ENCODE measurements at places on chromosomes 2 and 18. TPM values are rescaled to one million over a fixed set of nuclear protein-coding genes. Genes with fewer than 3 reads are reported as not detected.

DNA sequence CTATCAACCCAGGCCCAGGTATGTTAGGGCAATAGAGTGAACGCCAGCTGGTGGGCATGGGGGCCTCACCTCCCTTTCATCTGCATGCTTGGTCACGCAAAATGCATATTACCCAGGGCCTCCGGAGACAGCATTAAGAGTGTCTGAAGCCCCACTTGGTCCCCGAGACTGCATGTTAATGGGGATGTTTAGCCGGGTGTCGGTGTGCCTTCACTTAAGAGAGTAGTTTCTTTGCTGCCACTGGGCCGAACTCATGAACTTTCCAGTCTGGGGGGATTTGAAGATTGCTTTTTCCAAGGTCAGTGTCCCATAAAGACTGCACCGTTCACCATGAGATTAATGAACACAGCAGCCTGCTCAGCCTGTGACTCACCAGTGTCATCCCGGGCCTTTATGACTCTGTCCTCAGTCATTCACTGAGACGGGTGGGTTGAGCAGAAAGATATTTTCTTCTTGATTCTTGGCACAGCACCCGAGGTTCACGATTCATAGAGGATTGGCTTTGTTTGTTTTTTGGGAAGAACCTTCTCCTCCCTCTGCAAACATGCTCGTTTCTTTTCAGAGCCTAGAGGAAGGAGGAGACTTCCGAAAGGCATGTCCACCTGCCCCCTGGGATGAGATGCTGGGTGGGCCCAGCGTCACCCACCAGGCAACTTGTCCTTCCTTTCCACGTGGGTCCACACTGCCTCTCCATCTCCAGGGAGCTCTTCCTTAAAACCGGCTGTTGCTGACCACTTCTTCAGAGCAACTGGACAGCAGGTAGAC lies 199.1 kb downstream of the GLI2 start:
- no peak for DNase-seq

- no peak for DNase-seq
Observed at GRCh38 chr2:237625216-237625705, 2.1 kb upstream of the LRRFIP1 start.

- no peak for DNase-seq
Observed at GRCh38 chr18:3410273-3410672, 39.7 kb upstream of the TGIF1 start.

- no peak for DNase-seq
Observed at GRCh38 chr2:19505199-19506136, 147.0 kb upstream of the OSR1 start.

GRCh38 chr18:63472380-63472779 lies 4.4 kb upstream of the SERPINB5 start:
- DNase-seq, result no peak

DNA sequence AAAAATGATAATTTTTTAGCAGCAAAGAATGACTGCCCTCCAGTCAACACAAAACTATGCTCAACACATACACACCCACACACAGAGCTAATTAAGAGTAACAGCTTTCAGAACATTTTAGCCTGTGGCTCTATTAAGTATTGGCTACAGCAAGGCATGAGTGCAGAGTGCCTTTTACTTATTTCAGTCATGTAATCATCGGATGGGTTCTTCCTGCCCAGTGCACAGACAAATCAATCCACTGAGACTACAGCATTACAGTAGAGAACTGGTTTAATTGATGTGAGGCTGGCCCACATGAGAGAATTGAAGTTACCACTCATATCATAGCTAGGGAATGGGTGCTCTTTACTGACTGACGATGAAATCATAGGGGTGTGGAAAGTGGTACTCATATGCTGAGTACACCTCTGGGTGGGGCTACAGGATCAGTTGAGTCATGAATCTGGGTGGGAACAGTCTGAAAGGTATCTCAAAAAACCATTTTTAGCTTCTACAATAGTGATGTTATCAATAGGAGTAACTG lies 241.0 kb downstream of the FSIP2 start:
- DNase-seq, result peak; percentile 45

DNA sequence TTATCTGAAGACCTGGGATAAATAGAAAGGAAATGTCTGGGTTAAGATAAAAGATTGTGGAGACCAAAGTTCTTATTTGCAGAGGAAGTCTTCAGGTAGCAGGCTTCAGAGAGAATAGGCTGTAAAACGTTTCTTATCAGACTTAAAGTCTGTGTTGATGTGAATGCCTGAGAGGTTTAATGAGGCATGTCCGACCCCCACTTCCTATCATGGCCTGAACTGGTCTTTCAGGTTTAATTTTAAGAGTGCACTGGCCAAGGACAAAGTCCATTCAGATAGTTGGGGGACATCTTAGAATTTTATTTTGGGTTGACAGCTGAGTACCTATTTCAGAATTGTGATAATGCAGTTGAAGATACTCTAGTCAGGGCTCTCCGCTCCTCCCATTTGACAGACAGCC lies 92.1 kb downstream of the ATL2 start:
- DNase-seq, result no peak

DNA sequence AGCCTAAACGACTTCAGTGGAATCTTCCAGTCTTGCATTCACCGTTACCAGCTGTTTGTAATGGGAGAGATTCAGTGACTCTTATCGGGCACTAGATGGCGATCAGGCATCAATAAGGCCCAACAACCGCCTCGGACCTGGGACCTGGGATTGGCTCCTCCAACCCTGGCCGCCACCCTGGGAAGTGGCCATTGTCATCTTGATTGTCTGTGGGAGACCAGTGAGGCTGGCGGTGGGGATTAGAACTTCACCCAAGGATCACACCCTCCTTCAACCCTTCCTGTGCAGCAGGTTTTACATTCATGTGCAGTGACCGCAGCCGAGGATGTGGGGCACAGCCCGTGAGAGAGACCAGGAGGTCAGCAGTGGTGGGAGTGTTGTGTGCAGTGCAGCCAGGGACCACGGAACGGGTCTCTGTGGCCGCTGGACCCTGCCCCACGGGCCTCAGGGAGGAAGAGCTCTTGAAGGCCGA lies 85.3 kb downstream of the SPP2 start:
- DNase-seq, result peak; percentile 95

DNA sequence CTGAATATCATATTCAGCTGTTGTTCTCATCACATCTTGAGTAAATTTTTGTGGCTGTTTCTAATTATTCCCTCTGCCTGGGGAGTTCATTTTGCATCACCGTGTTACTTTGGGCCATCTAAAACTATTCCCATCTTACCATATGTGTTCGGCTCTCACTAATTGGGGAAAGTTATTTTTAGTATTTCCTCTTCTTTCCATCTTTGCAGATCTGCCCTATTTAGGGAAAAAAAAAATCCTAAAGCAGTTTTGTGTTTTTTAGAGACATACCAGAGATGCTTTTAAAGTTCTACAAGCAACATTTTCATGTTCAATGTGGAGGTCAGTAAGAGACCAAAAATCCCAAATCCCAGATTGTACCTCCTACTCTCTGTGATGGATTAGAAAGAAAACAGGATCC lies 111.3 kb upstream of the NDUFV2 start:
- DNase-seq, result no peak

DNA sequence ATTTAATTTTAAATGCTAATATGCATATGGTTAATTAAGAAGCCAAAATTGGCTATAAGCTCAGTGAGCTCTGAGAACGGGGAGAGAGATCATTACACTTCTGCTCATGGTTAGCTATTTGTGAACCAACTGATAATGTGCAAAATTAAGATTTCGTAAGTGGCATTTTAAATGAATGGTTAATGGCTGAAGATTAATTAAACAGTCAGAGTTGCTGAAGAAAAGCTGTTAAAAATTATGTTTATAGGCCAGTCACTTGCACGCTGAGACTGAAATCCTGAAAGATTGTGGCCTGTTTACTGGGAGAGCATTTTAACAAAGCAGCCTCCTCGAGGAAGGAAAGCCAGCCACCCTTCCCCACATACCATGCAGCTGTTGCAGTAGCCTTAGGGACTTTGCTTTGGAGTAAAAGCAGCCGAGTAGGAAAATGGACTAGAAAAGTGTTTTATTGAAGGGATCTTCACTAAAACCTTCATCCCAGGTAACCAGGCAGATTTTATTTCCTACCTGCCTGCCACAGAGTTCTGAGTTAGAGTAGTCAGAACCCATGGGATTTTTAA lies 218.8 kb upstream of the NRP2 start:
- no peak for DNase-seq

DNA sequence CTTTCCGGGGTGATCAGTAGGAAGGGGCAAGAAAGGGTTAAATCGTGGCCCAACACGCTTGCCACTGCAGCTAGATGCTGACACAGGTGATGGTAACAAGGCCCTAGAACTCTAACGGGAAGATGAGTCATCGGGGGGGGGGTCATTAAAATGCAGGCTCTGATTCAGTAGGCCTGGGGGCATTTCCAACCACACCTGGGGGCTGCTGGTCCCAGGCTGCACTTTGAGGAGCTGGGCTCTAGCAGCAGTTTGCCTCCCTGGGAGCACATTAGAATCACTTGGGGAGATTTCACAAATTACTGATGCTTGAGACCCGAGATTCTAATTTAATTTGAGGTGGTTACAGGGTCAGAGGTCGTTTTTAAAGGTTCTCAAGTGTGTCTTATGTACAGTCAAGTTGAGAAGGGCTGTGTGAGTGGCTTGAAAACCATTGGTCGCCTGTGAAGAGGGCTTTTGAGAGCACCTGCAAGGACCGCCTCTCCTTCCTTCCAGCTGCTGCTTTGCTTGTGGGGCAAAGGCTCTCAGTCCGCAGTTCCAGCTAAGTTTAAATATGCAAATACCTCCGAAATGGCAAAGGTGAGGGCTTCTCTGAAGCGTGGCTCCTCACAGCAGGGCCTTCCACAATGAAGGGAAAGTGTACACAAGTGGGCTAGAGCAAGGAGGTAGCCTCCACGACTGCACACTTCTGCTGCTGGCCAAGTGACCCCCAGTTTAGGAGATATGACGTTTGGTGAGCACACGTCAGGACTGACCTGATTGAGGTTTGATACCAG lies 128.0 kb upstream of the MSH6 start:
- peak; percentile 71 for DNase-seq

DNA sequence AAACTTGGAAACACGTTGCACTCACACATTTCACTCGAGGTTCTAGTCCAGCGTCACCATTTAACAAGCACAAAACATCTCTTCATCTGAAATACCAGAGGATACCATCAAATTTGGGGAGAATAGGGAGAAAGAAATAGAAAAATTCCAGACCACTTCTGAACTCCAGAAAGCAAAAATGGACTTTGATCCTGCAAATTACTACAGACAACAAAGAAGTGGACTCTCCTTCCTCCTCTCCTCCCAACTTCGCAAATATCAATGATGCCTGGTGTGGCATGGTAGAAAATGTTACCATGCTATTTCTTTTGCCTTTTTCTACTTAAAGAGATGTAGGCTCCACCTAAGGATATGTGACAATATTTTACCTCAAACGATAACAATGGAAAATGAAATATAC lies 13.5 kb downstream of the UXS1 start:
- no peak for DNase-seq

DNA sequence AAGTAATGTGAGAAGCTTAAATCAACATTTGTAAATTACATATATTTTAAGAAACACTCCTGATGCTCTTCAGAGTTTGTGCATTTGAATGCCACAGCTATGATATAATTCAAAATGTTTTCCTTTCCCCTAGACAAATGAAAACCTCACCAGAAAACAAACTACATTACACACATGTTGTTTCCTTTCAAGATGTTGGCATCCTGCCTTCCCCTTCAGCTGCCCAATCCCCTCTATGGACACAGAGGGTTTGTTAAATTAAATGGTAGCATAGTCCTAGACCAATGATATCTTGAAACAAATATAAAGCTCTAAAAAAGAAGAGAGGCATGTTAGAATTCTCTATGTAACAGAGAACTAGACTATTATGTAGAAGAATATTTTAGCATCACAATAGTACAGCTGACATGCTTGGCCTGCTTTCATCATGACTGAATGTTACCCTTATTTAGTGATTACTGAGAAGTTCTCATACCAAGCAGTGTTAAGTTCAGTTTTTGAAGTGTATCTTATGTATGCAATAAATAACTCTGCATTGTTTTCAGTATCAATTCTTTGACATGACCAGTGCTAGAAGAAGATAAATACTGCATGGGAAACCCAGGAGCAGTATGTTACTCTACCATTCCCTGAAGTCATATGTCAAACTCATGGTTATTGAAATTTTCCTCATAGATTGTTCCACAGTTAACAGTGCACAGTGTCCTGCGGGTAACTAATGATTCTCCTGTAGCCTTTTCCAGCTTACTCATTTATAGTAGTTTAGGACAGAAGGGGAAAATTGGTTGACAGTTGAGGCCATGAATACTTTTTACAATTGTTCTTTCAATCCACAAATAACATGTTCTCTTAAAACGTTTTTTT lies 316.3 kb upstream of the KCNJ3 start:
- no peak for DNase-seq

GRCh38 chr2:189631849-189632248 lies 29.4 kb upstream of the ASNSD1 start:
- no peak for DNase-seq

DNA sequence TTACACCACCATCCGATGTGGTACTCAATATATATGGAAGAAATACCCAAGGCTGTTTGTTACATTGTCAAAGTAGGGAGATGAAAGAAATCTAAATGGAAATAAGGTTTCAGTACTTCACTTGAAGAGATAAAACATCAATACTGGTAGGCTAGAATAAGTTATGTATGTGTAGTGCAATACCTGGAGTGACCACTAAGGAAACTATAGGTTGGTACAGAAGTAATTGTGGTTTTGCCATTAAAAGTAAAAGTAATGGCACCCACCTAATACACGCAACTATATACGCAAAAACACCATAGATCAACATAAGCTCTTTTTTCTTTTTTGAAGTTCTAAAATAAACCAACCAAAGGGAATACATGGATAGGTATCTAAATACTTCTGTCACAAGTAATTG lies 143.2 kb upstream of the KYNU start:
- no peak for DNase-seq

DNA sequence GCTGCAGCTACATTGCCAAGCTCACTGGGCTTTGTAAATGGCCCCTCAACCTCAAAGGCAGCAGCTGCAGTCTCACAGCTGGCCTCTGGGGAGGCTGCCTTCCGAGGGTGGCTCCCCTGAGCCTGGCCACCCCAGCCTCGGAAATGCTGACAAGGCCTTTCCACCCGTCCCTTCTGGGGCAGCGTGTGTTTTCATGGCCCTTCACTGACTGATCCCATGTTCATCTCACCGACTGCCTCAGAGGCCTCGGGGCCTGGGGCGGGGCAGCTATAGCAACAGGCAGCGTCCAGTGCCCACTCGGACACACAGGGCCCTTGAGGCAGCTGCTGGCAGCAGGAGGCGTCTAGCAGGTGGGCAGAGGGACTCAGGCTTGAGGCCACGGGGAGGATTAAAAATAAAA lies 149.7 kb downstream of the GLI2 start:
- DNase-seq, result no peak

TMEFF2 gene
- total RNA-seq, result not detected

PROKR1 gene
- total RNA-seq, result 2.9 TPM

AGXT gene
- not detected for total RNA-seq

All from endodermal cell (in vitro differentiated cells).